CD4-positive, alpha-beta memory T cell (primary cell): ENCODE measurements at places on chromosomes 2 and 18. TPM values are rescaled to one million over a fixed set of nuclear protein-coding genes. Genes with fewer than 3 reads are reported as not detected.

DNA sequence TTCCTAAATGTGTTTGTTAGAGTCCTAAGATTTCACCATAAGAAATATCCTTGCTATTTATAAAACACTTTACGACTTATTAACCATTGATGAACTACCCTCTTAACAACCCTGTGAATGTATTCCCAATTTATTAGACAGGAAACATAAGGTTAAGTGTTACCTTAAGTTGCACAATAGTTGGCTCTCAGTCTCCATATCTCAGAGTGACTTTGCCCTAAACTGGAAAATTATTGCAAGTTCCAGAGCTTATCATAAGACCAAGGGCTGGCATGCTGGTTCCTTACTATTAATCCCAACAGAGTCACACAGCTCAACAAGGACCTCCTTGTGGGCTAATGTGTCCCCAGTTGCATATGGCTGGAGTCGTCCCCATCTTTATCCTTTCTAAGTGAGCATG, 165.8 kb downstream of the INSIG2 start:
- DNase-seq, result no peak

Gene VSNL1
- total RNA-seq, result not detected

Gene CENPO
- 4.6 TPM for total RNA-seq

DNA sequence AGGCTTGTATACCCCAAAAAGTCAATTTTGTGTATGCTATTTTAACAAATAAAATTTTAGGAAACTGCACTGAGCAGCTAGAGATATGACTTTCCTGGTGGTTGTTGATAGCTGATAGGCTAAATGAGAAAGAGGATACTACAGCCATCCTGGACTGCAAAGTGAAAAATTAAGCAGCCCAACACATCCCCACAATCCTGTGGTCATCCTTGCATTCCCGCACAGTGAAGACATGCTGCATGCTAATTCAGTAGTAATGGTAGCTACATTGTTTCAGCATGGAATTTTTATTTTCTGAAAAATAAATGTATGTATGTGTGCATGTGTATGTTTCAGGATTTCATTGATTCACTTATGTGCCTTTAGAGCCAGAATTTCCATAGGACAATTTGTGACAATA, 124.2 kb upstream of the CCDC68 start:
- DNase-seq, result no peak

- DNase-seq, result no peak
Observed at GRCh38 chr18:69649684-69650083, 249.0 kb downstream of the DOK6 start.
